ENCODE measurements at places on chromosomes 11 and 22. TPM values are rescaled to one million over a fixed set of nuclear protein-coding genes. Genes with fewer than 3 reads are reported as not detected.

GRCh38 chr22:50367778-50368500, 24.8 kb downstream of the PPP6R2 start:
- H3K27ac ChIP-seq = no peak overlapping the region
- no peak overlapping the region for H3K4me3 ChIP-seq
- peaks cover 11% of the 10 kb centered on the region for H3K4me1 ChIP-seq
- H3K36me3 ChIP-seq = peaks cover 21% of the 10 kb centered on the region
- DNase-seq = no peak
- no peaks in the 10 kb centered on the region for H3K27me3 ChIP-seq

Gene OR5AK2
- not detected for total RNA-seq

Gene SCN3B
- total RNA-seq = not detected

DNA sequence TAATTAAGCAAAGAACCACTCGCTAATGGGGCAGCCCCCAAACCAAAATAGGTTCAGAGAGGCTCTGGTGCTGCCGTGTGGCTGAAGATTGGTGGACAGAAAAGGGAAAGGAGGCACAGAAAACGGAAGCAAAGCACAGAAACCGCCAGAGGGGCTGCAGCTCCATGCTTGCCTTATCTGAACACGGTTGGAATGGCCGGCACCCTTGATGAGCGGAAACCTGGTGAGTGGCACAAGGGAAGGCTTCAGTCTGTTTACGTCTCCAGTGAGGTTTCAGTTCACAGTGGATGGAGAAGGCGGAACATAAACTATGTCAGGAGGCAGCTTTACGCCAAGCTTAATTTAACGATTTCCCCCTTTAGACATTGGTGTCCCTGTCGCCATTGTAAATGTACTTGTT, 5.2 kb upstream of the PRR33 start:
- no peak overlapping the region for H3K4me3 ChIP-seq
- no peak for DNase-seq
- H3K36me3 ChIP-seq = peaks cover 9% of the 10 kb centered on the region

Gene MS4A4E
- total RNA-seq = not detected

- peaks cover 18% of the 10 kb centered on the region for H3K36me3 ChIP-seq
- DNase-seq = no peak
- no peak overlapping the region for H3K27ac ChIP-seq
- H3K27me3 ChIP-seq = peaks cover 21% of the 10 kb centered on the region
Observed at GRCh38 chr22:50476868-50477267, 2.0 kb upstream of the SBF1 start.

DNA sequence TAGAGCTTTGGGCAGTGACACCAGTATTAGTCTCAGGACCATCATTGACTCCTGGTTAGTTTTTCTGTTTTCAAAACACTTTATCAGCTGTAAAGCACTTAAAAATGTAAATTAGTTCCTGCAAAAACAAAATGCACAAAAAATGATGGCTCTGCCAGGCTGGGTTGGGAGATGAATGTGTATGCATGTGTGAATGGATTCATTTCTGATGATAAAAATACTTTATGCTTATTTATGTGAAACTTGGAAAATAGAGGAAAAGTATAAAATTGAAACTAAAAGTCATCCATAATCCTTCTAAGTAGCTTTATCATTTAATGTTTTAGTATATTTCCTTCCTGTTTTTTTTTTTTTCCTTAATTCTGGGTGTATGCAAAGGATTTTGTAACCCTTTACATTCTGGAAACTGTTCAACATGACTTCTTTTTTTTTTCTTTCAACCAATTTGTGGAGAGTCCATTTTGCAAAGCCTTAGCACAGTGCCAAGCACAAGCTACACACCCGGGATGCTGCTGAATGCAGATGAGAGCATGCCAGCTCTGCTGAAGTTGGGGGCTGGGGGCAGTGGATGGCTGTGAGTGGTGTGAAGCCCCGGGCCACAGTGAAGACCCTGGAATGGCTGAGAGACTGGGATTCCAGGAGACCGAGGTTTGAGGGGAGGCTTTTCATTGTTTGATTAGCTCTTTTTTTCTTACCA, 37.6 kb downstream of the PTPRJ start:
- peaks cover 90% of the 10 kb centered on the region for H3K4me1 ChIP-seq
- no peaks in the 10 kb centered on the region for H3K27me3 ChIP-seq
- peak overlapping the region; percentile 4 for H3K4me3 ChIP-seq
- no peak for DNase-seq
- peak overlapping the region; percentile 73 for H3K27ac ChIP-seq

- no peaks in the 10 kb centered on the region for H3K36me3 ChIP-seq
- H3K4me1 ChIP-seq = peaks cover 4% of the 10 kb centered on the region
Observed at GRCh38 chr22:25364736-25365241, 145.3 kb downstream of the CRYBB2 start.

DNA sequence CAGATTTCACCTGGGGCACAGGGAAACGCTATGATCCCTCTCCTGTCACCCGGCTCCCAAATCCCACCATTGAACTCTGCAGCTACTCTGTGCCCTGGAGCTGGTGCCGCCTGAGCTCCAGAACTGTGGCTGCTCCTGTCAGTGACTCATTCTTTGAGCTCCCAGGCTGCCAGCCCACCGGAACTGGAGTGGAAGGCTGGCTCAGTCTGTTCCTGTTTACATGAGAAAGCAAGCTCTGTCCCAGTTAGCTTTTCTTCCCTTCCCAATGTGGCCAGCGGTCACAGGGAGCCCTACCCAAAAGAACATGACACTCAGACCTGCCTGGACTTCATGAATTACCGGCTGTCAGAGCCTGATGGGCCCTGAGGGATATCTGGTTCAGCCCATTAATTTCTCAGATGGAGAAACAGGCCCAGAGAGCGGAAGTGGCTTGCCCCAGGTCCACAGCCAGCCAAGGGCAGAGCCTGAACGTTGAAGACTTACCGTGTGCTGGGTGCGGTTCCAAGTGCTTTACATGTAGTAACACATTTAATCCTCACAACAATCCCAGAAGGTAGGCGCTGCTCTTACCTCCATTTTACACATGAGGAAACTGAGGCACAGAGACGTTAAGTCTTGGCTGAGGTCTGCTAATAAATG, 23.8 kb upstream of the IGSF22 start:
- H3K4me3 ChIP-seq = no peak overlapping the region
- H3K27me3 ChIP-seq = peaks cover 4% of the 10 kb centered on the region
- no peaks in the 10 kb centered on the region for H3K36me3 ChIP-seq
- H3K4me1 ChIP-seq = no peaks in the 10 kb centered on the region
- no peak overlapping the region for H3K27ac ChIP-seq

GRCh38 chr11:17277024-17277584, 565 bp downstream of the NUCB2 start:
- peak; percentile 57 for DNase-seq
- no peaks in the 10 kb centered on the region for H3K27me3 ChIP-seq
- peak overlapping the region; percentile 90 for H3K4me3 ChIP-seq
- peaks cover 21% of the 10 kb centered on the region for H3K36me3 ChIP-seq
- peaks cover 61% of the 10 kb centered on the region for H3K4me1 ChIP-seq

DNA sequence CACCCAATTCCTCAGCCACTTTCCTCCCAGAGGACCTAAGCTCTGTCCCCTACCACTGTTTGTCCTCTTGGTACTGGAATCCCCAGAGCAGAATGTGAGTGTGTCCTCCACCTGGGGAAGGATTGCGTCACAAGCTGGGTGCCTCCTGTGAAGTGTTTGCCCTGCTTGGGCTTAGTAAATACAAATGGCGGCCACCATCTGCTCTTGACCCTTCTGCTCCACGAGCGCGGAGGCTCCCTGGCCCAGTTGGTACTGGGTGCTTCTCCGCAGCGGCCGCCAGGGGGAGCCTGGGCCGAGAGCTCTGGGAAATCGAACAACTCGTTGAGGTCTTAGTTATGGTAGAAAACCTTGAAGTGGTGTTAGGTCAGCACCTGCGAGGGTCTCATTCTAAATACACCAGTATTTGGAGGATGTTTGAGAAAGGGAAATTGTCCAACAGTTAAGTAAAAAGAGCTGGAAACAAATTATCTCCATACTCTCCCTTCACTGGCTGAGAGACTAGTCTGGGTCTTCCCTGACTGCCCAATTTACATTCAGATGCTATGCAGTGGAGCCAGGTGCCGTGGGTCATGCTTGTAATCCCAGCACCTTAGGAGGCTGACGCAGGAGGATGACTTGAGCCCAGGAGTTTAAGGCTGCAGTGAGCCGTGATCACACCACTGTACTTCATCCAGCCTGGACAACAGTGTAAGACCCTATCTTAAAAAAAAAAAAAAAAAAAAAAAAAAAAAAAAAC, 74.6 kb upstream of the TEAD1 start:
- peak; percentile 52 for DNase-seq
- H3K4me3 ChIP-seq = no peak overlapping the region
- peaks cover 9% of the 10 kb centered on the region for H3K27me3 ChIP-seq
- H3K27ac ChIP-seq = no peak overlapping the region
- peaks cover 7% of the 10 kb centered on the region for H3K4me1 ChIP-seq
- H3K36me3 ChIP-seq = no peaks in the 10 kb centered on the region

Gene JAML
- 144 TPM for total RNA-seq

DNA sequence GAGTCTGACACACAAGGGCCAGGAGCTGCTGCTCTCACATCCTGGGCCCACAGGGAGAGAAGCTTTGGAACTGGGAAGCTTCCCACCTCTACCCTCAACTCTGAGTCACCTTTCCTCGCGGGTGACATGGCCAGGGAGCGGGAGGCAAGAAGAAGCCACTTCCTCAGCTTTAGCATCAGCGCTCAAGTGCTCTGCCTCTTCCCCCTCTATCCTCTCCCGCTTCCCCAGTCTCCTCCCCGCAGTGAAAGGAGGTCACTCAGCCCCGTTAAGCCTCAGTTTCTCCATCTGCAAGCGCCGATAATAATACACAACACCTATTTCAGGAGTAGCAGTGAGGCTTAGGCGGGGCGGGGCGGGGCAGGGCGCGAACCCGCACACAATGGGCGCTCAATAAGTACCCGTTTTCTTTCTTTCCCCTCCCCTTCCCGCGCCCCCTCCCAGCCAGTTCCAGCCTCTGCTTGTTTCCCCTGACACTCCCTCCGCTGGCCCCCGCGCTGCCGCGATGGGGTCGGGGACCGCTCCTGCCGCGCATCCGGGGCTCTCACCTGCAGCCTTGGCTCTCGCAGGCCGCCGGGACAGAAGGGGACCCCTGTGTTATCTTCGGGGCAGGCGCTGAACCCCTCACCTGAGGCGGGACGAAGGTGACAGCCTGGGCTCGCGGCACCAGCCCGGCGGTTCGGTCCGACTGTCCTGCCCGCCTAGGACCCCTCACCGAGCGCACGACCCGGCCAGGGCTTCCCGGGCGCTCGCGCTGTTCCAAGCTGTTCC, 892 bp downstream of the GDPD5 start:
- peaks cover 26% of the 10 kb centered on the region for H3K4me1 ChIP-seq
- peak overlapping the region; percentile 59 for H3K27ac ChIP-seq
- DNase-seq = peak; percentile 49
- H3K27me3 ChIP-seq = peaks cover 28% of the 10 kb centered on the region

DNA sequence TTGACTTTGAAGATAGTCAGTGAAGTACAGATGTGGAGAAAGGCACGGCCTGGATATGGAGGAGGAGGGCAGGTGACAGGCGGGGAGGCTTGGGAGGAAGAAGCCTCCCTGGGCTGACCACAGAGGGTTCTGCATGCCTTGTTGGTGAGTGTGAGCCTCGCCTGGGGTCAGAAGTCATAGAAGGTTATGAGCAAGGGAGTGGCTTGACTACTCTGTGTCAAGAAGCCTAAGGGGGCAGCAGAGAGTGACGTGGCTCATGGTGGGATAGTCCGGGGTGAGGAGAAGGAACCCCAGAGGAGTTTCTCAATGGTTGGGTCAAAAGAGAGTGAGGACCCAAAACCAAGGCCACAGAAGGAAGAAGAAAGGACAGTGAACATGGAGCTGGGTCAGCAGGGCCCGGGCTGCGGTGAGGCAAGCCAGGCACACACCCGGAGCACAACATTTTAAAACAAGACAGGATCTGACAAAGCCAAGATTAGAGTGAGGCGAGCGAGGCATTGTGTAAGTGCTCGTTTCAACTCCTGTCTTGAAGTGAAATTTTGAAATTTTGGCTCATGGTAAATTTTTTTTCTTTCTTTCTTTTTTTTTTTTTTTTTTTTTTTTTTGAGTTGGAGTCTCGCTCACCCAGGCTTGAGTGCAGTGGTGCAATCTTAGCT, 31.9 kb downstream of the PDGFB start:
- no peak overlapping the region for H3K27ac ChIP-seq
- no peaks in the 10 kb centered on the region for H3K36me3 ChIP-seq
- no peak for DNase-seq
- H3K4me3 ChIP-seq = no peak overlapping the region
- H3K4me1 ChIP-seq = peaks cover 3% of the 10 kb centered on the region

DNA sequence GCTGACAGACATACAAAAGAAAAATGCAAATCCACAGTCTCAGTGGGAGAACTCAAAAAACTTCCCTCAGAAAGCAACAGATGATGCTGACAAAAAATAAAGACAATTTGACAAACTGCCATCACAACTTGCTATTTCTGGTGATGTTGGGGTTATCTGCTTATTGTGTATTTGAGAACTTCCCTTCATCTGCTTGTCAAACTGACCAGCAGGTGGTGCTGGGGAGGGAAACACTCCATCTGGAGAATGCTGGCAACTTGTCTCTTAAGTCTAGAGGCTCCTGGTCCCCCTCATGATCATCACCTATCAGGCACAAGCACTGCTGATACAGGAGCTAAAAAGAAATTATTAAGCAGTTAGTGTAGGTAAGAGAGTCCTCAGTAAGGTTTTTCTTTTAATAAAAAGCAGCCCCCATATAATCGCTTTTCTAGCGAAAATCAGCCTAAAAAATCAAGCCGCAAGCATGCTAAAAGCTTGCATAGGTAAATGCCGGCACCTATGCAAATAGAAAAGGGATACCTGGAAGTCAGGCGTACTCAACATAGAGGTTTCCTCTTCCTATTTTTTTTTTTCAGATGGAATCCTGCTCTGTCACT, 9.8 kb upstream of the FAM111B start:
- peak; percentile 77 for DNase-seq
- H3K27ac ChIP-seq = no peak overlapping the region
- H3K27me3 ChIP-seq = peaks cover 30% of the 10 kb centered on the region
- H3K4me1 ChIP-seq = peaks cover 15% of the 10 kb centered on the region

- no peak overlapping the region for H3K4me3 ChIP-seq
- H3K27me3 ChIP-seq = no peaks in the 10 kb centered on the region
- DNase-seq = no peak
- H3K36me3 ChIP-seq = no peaks in the 10 kb centered on the region
Observed at GRCh38 chr22:27714068-27714467, 87.5 kb downstream of the MN1 start.

- H3K27ac ChIP-seq = no peak overlapping the region
- H3K36me3 ChIP-seq = no peaks in the 10 kb centered on the region
- H3K27me3 ChIP-seq = no peaks in the 10 kb centered on the region
- H3K4me1 ChIP-seq = no peaks in the 10 kb centered on the region
- no peak for DNase-seq
- H3K4me3 ChIP-seq = no peak overlapping the region
Observed at GRCh38 chr11:27673979-27674663, 26.1 kb downstream of the BDNF start.

DNA sequence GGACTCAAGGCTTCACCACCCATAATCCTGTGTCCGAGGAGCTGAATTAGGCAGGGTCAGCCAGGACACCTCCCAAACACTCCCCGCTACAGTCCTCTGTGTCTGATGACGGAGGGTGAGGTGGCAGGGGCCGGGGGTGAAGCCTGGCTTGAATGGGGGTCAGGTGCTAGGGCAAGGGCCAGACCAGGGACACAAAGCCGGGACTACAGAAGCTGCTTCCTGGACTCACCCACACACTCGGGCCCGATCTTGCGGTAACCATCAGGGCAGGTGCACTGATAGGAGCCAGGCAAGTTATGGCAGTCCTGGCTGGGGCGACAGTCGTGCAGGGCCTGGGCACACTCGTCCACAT, 2.3 kb downstream of the EFEMP2 start:
- peaks cover 52% of the 10 kb centered on the region for H3K4me1 ChIP-seq
- H3K4me3 ChIP-seq = no peak overlapping the region
- no peak for DNase-seq
- peak overlapping the region; percentile 64 for H3K27ac ChIP-seq
- H3K36me3 ChIP-seq = peaks cover 20% of the 10 kb centered on the region

Gene MOV10L1
- not detected for total RNA-seq

Measured in activated CD8-positive, alpha-beta T cell treated with anti-CD3 and anti-CD28 coated beads, Interleukin-2, amount 10 ng/mL, durations not matched to agents 7 days and 5 days (primary cell).